Activated CD8-positive, alpha-beta memory T cell treated with anti-CD3 and anti-CD28 coated beads for 1 hour (primary cell): ENCODE measurements at places on chromosomes 5 and 9.

DNA sequence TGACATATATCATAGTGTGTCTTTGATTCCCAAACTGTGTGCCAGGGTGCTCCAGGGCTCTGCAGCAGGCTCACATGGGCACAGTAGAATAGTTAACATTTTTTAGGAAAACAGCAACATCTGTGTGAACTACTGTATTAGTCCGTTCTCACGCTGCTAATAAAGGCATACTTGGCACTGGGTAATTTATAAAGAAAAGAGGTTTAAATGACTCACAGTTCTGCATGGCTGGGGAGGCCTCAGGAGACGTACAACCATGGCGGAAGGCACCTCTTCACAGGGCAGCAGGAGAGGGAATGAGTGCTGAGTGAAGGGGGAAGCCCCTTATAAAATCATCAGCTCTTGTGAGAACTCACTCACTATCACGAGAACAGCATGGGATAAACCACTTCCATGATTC is 82.7 kb downstream of the EGFLAM start:
- no peak for DNase-seq

DNA sequence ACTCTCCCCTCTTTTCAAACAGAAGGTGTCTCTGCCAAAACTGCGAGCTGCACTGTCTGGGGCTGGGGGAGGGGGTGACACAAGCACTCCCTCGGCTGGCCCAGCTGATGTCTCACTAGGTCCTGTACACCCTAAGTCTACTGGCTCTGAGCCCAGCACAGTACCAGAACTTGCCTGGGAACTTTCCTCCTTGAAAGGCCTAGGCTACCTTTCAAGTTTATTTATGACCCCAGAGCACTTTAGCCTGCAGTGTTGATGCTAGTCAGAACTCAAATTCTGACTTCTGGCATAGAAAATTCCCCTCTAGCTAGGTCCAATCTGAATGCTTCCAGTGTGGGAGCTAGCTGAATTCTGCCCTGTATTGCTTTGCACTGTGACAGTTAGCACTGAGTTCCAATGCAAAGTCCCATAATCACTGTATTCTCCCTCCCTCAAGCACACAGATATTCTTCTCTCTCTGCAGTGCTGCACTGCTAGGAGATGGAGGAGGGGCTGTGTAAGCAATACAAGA is 10.5 kb downstream of the LURAP1L start:
- no peak for DNase-seq

GRCh38 chr5:110590187-110590586 is 136.3 kb downstream of the TMEM232 start:
- DNase-seq = no peak

GRCh38 chr9:71910650-71911060 is 338 bp downstream of the ABHD17B start:
- DNase-seq = no peak

DNA sequence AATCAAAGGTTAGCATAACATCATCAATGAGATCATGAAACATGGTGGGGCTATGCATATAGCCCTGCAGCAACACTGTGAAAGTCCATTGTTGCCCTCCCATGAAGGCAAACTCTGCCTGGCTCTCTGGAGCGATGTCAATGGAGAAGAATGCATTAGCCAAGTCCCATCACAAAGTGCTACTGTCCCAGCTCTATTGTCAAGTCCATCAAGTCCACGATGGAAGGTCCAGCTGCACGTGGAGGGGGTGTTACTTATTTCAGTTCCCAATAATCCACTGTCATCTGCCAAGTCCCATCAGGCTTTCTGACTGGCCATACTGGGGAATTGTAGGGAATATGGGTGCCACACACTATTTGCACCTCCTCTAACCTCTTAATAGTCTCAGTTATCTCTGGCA is 10.8 kb downstream of the DMAC1 start:
- DNase-seq = no peak

DNA sequence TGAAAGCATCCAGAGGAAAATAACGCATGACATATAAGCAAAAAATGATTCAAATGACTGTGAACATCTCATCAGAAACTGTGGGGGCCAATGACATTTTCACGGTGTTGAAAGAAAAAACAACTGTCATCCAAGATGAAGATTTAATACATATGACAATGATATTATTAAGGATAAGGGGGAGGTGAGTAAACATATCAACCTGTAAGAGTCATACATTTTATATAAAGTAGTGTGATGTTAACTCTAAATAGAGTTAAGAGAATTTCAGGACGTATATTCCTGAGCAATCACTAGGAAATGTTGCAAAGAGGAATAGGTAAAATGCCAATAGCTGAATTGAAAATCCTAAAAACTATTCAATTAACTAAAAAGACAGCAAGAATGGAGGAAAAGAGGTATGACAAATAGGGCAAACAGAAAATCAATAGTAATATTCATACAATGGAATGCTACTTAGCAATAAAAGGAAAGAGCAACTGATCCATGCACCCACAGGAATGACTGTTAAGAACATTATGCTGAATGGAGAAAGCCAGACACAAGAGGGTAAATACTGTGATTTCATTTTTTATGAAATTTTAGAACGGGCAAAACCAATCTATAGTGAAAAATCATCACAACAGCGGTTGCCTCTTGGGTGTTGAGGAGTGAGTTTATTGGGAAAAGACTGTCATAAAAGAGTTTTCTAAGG is 92.4 kb upstream of the JAK2 start:
- no peak for DNase-seq

DNA sequence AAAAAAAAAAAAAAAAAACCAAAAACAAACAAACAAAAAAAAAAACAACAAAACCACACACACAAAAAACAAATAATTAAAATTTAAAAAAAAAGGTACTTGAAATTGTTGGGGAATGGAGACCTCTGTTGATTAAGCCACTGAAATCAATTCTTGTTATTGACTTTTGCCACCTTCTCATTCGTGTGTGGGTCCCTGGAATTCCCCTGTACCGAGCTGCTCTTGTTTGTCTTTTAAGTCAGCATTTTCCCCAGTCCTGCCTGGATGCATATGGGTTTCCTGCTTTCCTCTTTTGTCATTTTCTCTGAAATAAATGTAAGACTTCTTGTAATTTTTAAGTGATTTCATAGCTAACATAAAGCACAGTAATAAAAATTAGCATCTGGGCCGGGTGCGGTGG is 45.5 kb downstream of the GPBP1 start:
- DNase-seq = no peak

DNA sequence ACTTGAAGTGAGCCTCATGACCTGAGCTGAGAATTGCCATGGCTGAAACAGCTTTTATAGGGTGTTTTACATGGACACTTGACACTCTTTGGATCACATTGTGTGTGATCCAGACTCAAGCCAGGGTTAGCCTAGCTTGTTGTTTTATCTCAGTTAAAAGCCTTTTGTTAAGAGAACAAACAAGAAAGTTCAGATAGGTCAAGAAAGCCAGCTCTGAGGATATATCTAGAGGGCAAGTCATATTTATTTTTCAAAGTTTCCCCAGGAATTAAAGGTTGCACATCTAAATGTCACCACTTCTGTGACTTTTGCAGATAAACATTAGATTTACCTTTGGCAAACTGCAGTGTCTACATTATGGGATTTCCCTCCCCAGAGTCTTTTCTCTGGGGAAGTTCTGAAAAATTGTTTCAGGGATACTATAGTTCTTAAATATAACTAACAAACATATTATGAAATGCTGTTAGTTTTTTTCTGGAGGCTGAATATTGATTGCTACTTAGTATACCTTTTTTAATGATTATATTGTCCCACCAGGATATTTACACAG is 134.5 kb downstream of the C9orf152 start:
- no peak for DNase-seq

GRCh38 chr9:113808391-113809358 is 67.4 kb upstream of the ZNF618 start:
- DNase-seq = no peak

GRCh38 chr5:61018062-61018461 is 73.1 kb downstream of the NDUFAF2 start:
- DNase-seq = no peak

DNA sequence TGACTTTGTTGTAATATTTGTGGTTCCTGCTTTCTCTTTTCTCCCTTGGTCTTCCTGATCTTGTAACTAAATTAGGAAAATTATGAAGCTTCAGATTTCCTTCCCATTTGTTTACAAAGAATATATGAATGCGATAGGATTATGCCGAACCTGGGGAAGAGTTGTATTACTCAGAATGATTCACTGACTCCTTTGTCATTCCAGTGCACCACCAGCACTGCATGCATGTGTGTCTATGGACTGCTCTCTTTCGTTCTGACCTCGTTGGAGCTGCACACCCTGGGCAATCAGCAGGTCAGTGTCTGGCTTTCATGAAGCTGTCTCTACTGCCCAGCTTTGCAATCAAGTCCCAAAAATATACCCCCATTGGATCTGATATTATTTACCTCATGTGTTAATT is 25.5 kb downstream of the NUP188 start:
- no peak for DNase-seq

- no peak for DNase-seq
These were observed 3.0 kb upstream of the ARRDC3 start for GRCh38 chr5:91386120-91386519.

DNA sequence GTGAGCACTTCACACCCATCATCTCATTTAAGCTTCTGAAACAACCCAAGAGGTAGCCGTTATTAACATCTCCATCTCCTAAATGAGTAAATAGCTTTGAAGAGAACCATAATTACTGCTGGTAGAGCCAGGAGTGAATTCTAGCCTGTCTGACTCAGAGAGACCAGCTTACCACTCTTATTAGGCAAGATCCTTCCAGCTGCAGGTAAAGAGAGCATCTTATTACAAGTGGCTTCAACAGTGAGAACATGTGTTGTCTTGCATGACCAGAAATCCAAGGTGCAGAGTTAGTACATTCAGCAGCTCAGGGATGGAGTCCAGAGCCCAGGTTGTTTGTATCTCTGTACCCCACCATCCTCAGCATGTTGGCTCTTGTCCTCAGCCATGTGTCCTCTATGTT is 10.9 kb upstream of the AFAP1L1 start:
- DNase-seq = no peak

- no peak for DNase-seq
These were observed 82.9 kb downstream of the CDO1 start for GRCh38 chr5:115733607-115734006.

DNA sequence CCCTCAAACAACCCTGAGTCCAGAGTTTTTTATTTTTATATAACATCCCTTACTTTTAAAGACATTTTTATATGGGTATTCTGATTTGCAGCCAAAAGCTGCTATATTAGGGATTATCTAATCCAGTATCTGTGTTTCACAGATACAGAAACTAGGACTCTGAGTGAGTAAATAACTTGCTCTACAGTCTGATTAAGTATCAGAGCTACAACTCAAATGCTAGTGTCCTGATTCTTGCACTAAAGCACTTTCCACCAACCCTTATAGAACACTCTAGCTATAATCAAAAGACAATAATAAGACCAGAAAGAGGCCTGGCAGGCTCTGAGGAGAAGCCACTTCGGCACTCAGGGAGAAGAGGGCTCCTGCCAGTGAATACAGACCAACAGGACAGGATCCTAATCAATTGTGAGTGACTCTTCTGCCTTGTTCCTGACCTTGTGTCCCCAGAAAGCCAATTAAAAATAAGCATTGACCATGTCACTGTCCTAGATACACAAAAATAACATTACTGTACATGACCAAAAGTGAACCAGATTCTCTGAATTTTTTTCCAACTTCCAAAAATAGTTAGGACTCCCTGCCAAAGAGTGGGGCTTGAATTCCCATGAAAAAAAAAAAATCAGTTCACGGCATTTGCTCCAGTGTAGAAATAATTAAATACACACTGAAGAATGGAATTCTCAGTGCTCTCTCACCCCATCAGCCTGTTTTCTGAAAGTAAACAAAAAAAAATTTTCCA is 63.6 kb upstream of the MAP3K1 start:
- DNase-seq = no peak

DNA sequence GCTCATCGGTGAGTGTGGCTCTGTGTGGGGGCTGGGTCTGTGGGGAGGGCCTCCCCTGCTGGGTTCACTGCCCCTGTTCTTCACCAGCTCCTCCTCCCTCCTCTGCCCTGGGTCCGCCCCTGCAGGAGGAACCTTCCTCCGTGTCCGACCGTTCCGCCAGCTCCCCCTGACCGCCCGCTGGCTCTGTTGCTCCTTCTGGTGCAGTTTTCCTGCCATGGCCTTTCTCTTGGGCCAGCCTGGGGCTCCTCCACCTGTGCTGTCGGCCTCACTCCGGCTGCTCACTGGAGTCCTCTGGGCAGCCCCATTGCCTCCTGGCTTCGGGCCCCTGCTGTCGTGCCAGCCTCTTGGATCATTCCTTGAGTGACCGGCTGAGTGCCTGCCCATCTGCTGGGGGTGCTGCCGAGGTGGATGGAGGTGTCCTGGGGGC is 12.3 kb downstream of the RNU6ATAC start:
- no peak for DNase-seq

DNA sequence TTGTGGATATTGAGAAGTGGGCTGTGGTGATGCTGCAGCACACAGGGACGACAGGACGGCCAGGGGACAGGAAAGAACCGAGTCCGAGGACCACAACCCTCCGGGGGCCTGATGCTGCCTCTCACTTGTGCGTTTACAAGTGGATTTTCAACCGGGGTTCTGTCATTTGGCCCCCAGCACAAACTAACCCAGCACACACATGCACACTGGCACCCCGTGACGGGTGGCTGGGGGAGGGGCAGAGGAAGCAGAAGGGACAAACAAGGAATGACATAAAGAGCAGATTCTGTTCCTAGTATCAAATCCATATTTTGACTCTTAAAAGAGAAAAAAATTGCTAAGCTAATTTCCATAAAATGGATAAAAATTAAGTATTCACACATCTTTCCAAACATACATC is 18.3 kb upstream of the ZFYVE16 start:
- DNase-seq = no peak

- DNase-seq = no peak
These were observed 30.8 kb upstream of the SARDH start for GRCh38 chr9:133768859-133769510.

DNA sequence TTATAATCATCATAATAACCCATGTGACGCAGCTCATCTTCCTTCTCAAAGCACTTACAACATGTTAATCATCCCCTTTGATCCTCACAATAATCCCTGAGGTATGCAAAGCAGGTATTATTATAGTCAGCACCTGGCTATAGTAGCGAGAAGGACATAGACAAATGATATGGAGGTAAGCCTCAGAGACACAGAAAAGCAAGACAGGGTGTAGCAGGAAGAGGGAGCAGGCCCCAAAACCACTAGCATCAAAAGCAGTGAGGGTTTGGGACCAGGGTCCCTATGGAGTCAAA is 139.2 kb upstream of the SLC30A5 start:
- DNase-seq = no peak

DNA sequence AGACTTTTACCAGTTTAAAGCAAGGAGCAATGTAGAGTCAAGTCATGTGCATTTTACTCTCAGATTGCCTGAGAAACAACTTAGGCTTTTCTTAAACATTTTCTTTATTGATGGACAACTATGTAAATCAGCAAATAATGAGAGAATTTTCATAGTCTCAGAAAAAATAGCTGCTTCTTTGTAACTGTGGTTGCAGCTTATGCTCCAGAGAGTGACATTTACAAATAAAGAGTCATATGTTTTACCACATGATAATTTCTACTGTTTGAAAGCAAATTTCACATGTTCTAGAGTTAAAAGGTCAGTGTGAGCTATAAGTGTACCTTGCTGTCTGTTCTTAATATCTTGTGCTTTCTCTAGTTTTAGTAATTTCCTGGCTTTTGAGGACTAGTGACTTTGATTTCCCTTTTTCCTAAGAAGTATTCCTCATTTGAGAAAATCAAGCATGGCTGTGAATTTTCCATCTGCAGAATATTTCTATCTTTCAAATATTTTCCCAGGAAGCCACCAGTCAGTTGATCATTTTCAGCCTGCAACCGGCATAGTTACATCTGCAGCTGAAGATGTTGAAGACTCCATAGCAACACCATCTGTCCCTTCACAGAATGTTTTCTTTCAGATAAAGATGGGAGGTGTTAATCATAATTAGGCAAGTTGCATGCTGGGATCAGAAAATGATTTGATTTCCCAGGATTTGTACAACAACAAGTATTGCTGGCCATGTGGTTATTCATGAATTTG is 229.9 kb downstream of the SGCD start:
- DNase-seq = no peak
